ENCODE measurements at places on chromosomes 12 and 14. TPM values are rescaled to one million over a fixed set of nuclear protein-coding genes. Genes with fewer than 3 reads are reported as not detected.

- no peaks in the 10 kb centered on the region for H3K36me3 ChIP-seq
- H3K4me1 ChIP-seq = no peaks in the 10 kb centered on the region
- no peak overlapping the region for H3K4me3 ChIP-seq
- H3K27me3 ChIP-seq = no peaks in the 10 kb centered on the region
These were observed 8.0 kb downstream of the GLIPR1 start for GRCh38 chr12:75488553-75488952.

DNA sequence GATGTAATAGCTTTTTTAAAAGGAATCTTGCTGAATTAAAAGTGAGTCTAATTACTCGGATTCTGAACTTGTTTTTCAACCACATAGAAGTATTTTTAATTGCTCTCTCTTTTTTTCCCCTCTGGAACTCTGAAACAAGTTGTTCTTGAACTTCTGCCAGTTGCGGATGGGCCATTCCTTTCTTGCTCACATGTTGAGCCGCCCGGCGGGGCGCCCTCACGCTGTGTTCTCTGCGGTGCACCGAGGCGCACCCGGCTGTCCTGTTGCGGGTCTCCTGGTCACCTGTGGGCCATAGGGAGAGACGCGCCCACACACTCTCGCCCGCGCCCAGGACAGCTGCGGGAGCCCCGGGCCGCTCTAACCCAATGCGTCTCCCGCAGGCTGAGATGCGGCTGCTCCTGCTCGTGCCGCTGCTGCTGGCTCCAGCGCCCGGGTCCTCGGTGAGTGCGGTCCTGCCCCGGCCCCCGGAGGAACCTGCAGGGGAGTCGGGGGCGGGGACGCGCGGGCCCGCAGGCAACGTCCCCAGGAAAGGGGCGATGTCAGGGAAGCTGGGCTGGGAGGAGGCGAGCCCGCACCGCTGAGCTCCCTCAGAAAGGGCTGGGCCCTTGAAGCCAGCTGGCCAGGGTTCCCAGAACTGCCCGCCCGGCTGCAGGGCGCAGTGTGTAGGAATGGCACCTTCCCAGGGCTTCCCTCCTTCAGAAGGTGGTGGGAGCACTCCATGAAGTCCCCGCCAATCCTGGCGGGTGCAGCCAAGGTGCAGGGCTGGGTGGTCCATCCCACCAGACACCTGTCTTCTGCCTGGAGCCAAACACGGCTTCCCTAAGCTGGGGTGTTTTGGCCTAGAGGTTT is 2.3 kb downstream of the PAPLN start:
- peak; percentile 83 for DNase-seq
- H3K4me1 ChIP-seq = peaks cover 21% of the 10 kb centered on the region
- H3K4me3 ChIP-seq = peak overlapping the region; percentile 55

- H3K4me3 ChIP-seq = no peak overlapping the region
- no peak overlapping the region for H3K27ac ChIP-seq
- peak; percentile 49 for DNase-seq
- H3K4me1 ChIP-seq = no peaks in the 10 kb centered on the region
These were observed 14.6 kb upstream of the RBM19 start for GRCh38 chr12:113980537-113981337.

- no peak overlapping the region for H3K27ac ChIP-seq
- DNase-seq = no peak
- no peaks in the 10 kb centered on the region for H3K36me3 ChIP-seq
- H3K27me3 ChIP-seq = no peaks in the 10 kb centered on the region
- no peaks in the 10 kb centered on the region for H3K4me1 ChIP-seq
These were observed 96.3 kb downstream of the ST8SIA1 start for GRCh38 chr12:22238211-22238610.

DNA sequence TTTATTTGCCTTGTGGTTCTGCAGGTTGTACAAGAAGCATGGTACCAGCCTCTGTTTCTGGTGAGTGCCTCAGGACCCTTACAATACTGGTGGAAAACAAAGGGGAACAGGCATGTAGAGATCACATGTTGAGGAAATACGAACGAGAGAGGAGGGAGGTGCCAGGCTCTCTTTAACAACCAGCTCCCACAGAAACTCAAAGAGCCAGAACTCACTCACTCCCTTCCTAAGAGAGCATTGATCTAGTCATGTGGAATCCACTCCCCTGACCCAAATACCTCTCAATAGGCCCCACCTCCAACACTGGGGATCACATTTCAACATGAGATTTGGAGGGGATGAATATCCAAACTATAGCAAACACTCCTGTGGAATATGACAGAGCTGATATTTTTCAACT is 938.0 kb downstream of the GALC start:
- DNase-seq = no peak
- no peak overlapping the region for H3K27ac ChIP-seq
- H3K4me1 ChIP-seq = no peaks in the 10 kb centered on the region
- H3K4me3 ChIP-seq = no peak overlapping the region

- H3K4me3 ChIP-seq = peak overlapping the region; percentile 64
- peak overlapping the region; percentile 96 for H3K27ac ChIP-seq
- peak; percentile 43 for DNase-seq
- no peaks in the 10 kb centered on the region for H3K4me1 ChIP-seq
- H3K36me3 ChIP-seq = no peaks in the 10 kb centered on the region
These were observed 457 bp downstream of the SOCS2 start for GRCh38 chr12:93572712-93573551.

DNA sequence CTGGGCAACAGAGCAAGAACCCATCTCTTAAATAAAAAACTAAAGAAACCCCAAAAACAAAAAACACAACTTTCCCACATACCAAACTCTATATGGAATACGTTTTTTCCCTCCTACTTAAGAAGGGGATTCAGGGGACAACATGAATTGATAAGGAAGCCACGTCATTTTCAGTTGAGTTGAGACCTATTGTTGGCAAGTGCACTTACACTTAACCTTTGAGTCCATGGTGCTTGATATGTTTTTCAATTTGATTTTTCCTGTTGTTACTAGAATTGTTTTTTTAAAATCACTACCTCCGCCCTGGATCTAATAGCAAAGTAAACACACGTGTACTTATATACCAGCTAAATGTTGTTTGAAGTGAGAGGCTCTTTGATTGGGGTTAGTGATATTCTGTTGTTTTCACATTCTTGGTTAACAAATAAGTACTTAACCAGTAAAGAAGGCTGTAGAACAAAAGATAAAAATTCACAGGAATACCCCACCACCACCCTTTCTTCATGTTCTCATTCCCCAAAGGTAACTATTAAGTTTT is 2.0 kb downstream of the FAM177A1 start:
- H3K27me3 ChIP-seq = no peaks in the 10 kb centered on the region
- no peak overlapping the region for H3K27ac ChIP-seq
- no peak overlapping the region for H3K4me3 ChIP-seq
- no peaks in the 10 kb centered on the region for H3K36me3 ChIP-seq

DNA sequence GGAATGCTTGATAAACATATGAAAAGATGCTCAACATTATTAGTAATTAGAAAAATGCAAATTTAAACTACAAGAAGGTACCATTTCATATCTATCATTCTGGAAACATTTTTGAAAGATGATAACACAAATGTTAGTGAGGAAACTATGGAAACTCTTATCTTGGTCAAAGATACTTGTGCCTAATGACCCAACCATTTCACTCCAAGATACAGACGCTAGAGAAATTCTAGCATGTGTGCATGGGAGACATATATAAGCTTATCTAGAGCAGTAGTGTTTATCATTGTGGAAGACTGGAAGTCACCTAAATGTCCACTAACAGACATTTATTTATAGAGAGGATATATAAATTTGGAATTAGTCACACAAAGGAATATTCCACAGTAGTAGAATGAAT is 143.1 kb upstream of the HMGA2 start:
- H3K27ac ChIP-seq = no peak overlapping the region
- DNase-seq = no peak
- H3K27me3 ChIP-seq = no peaks in the 10 kb centered on the region
- H3K36me3 ChIP-seq = no peaks in the 10 kb centered on the region
- H3K4me1 ChIP-seq = no peaks in the 10 kb centered on the region

DNA sequence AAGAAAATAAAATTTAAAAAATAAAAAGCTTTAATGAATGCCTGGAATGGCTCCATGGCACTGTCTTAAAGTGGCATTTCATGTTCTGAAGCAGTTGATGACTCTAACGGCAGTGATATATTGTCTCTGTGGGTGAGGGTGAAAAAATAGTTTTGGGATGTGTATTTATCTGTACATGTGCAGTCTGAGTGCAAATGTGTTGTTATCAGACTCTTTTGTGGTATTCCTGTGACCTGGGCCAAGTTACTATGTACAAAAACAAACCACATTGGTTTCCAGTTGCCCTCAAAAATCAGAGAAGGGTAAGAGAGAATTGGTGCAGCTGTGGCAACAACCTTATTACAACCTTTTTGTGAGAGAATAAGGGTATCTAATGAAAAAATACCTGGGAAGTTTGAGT is 81.7 kb upstream of the CCDC91 start:
- no peak overlapping the region for H3K4me3 ChIP-seq
- DNase-seq = no peak
- no peaks in the 10 kb centered on the region for H3K27me3 ChIP-seq
- H3K4me1 ChIP-seq = no peaks in the 10 kb centered on the region

- H3K36me3 ChIP-seq = no peaks in the 10 kb centered on the region
- H3K27me3 ChIP-seq = no peaks in the 10 kb centered on the region
These were observed 31.0 kb downstream of the GNPTAB start for GRCh38 chr12:101799774-101800173.

DNA sequence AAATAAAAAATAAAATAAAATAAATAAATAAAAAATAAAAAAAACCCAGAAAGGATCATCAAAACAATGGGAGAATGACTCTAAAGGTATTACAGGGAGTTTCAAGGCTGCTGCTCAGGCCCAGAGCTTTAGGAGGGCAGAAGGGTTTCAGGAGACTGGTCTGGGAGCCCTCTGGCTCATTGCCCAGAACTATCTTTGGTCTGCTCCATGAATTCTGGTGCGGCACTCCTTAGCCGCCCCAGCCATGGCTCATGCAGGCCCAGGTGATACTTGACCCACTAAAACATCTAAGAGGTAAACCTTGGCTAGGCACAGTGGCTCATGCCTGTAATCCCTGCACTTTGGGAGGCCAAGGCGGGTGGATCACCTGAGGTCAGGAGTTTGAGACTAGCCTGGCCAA is 14.7 kb upstream of the TMED10 start:
- no peaks in the 10 kb centered on the region for H3K36me3 ChIP-seq
- no peak overlapping the region for H3K4me3 ChIP-seq
- no peak for DNase-seq
- H3K4me1 ChIP-seq = no peaks in the 10 kb centered on the region

DNA sequence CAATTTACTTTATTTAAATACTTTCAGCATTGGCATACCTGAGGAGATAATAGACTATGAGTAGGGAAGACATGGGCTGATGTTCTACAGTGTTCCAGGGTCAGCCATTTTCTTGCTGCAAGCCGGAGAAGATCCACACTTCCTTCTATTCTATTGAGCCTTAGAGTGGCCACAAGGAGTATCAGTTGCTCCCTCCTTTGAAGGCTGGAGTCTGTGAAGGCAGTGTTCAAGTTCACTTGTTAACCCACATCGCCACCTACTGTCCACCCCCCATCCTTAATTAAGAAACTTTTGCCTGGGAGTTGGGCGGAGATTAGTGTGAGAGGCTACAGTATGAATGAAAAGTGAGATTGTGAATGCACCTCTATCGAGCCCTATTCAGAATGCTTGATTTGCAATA is 666.6 kb downstream of the NRXN3 start:
- no peak overlapping the region for H3K4me3 ChIP-seq
- peak; percentile 85 for DNase-seq
- no peaks in the 10 kb centered on the region for H3K4me1 ChIP-seq
- no peak overlapping the region for H3K27ac ChIP-seq
- no peaks in the 10 kb centered on the region for H3K36me3 ChIP-seq

DNA sequence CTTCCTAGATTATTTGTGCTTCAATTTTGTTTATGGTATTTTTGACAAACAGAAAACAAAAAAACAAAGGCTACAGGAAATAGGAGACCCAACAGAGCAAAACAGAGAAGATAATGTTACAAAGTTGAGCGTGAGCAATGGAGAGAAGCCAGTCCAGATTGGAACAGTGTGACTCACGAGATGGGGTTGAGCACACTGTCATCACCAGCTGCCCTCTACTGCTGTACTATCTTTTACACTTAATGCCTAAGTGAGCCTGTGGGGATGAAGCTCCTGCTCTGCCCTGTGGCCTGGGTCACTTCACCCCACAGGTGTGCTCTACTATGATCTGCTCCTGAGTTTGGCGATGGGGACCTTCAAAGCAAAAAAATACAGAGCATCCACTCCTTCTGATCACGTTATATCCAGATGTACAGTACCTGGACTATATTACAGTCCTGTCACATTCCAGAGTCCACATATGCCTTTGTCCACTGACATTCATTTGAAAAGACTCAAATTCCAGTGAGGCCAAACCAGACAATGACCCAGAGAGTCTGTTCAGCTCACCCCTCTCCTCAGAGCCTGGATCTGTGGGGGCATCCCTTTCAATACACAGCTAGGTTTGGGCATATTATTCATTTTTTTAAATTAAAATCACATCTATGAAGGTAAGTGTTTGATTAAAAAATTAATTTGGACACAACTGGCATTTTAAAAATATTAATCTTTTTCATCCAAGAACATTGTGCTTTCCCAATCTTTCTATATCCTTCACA is 4.4 kb downstream of the IPO8 start:
- no peaks in the 10 kb centered on the region for H3K36me3 ChIP-seq
- H3K4me1 ChIP-seq = peaks cover 4% of the 10 kb centered on the region
- no peaks in the 10 kb centered on the region for H3K27me3 ChIP-seq
- DNase-seq = no peak

- H3K27ac ChIP-seq = no peak overlapping the region
- no peaks in the 10 kb centered on the region for H3K27me3 ChIP-seq
- H3K36me3 ChIP-seq = no peaks in the 10 kb centered on the region
- peaks cover 5% of the 10 kb centered on the region for H3K4me1 ChIP-seq
- no peak for DNase-seq
These were observed 6.9 kb downstream of the ATP2B1 start for GRCh38 chr12:89701606-89702206.

GRCh38 chr14:100603341-100604120 is 16.3 kb upstream of the BEGAIN start:
- H3K36me3 ChIP-seq = no peaks in the 10 kb centered on the region
- H3K4me3 ChIP-seq = no peak overlapping the region
- peaks cover 6% of the 10 kb centered on the region for H3K4me1 ChIP-seq
- peak; percentile 9 for DNase-seq

DNA sequence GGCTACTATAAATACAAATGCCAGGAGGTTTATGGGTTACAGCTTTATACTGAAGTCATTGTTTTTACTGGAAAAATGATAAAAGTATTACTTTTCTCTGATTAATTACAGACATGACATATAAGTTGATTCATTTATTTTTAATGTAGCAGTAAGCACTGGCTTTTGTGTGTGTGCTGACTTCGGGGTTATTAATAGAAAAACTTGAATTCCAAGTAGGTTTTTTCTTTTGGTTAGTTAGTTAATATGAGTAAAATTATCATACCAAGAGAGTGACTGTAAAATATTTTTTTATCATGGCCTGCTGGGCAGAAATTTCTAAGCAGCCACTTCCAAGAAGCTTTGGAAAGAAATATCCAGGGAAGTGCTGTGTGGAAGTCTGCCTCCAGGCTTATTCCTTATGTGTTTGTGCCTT is 56.4 kb downstream of the IFT81 start:
- no peak overlapping the region for H3K4me3 ChIP-seq
- H3K27me3 ChIP-seq = no peaks in the 10 kb centered on the region
- no peak overlapping the region for H3K27ac ChIP-seq
- H3K4me1 ChIP-seq = peaks cover 3% of the 10 kb centered on the region
- no peaks in the 10 kb centered on the region for H3K36me3 ChIP-seq
- no peak for DNase-seq

- DNase-seq = no peak
- no peak overlapping the region for H3K27ac ChIP-seq
- no peaks in the 10 kb centered on the region for H3K4me1 ChIP-seq
- no peaks in the 10 kb centered on the region for H3K27me3 ChIP-seq
These were observed 37.9 kb upstream of the GNG2 start for GRCh38 chr14:51822499-51822898.

CABP1 gene
- 1.8 TPM for polyA plus RNA-seq

PTGDR gene
- polyA plus RNA-seq = 0.54 TPM

EXOC3L4 gene
- polyA plus RNA-seq = 2.4 TPM

RIPK3 gene
- 2.8 TPM for polyA plus RNA-seq

SPTB gene
- 3.3 TPM for polyA plus RNA-seq

KRT7 gene
- 19.3 TPM for polyA plus RNA-seq

CEP170B gene
- 33.9 TPM for polyA plus RNA-seq
